D341Med (cell line): ENCODE measurements at places on chromosomes 5 and 9.

DNA sequence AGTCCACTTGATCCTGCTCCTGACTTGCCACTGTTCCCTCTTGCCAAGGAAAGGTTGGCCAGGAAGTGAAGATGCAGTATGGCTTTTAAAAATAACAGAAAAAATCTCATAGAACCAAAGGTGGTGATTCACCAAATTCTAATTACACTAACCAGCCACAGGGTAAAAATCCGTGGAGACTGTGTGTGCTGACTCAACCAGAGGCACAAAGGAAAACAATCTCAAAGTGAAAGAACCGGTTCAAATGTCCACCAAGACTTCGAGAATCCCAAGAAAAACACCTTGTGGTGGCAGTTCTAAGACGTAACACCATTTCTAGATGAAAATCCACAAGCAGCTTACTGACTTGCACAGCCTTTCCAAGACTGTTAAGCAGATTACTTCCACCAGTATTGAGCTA lies 279.1 kb downstream of the TLE1 start:
- DNase-seq, result peak; percentile 20

DNA sequence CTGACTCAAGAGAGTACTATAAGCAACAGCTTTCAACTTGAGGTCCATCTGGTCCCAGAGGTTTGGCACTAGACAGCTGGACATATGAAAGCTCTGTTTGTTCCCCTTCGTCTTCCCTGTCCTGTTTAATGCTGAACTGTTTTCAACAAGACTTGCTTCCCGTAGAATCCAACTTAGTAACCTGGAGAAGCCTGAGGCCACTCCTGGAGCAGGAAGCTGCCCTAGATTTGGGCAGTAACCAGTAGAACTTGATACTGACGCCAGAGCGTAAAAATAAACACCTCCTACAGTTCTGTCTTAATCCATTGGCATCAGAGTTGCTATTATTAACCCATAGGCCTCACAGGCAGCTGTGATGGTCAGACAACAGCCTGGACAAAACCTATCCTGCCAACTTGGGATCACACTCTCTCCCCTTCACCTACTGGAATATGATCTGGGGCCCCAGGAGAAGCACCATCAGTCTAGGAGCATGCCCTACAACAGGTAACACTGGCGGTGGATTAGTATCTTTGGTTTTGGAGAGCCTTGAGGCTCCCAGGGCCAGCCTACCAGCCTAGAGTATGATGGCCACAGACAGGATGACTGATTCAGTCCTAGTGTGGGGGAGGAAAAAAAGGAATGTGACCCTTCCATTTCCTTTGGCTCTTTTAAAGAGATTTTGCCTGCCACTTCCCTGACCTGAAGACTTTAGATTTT lies 29.2 kb downstream of the RUSC2 start:
- no peak for DNase-seq

DNA sequence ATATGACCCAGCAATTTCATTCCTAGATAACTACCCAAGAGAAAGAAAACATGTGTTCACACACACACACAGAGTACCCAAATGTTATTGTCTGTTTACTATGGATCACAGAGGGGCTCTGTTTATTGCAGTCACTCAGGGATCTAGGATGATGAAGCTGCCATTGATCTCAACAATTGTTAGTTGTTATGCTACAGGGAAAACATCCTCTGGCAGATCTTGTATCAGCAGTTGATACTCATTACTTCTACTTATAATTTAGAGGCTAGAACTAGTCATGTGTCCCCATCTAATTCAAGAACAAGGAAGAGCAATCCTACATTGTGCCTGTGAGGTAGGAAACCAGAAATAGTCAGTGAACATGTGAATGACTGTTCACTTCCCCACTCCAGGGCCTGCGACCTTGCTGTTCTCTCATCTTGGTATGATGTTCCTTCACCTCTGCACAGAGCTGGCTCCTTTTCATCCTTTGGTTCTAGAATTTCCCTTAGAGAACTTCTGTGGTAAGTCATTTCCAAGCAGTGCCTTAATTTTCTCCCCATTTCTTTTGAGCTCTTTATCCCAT lies 30.3 kb downstream of the NMUR2 start:
- no peak for DNase-seq

- no peak for DNase-seq
Observed at GRCh38 chr9:7223981-7224380, 466.2 kb downstream of the KDM4C start.

DNA sequence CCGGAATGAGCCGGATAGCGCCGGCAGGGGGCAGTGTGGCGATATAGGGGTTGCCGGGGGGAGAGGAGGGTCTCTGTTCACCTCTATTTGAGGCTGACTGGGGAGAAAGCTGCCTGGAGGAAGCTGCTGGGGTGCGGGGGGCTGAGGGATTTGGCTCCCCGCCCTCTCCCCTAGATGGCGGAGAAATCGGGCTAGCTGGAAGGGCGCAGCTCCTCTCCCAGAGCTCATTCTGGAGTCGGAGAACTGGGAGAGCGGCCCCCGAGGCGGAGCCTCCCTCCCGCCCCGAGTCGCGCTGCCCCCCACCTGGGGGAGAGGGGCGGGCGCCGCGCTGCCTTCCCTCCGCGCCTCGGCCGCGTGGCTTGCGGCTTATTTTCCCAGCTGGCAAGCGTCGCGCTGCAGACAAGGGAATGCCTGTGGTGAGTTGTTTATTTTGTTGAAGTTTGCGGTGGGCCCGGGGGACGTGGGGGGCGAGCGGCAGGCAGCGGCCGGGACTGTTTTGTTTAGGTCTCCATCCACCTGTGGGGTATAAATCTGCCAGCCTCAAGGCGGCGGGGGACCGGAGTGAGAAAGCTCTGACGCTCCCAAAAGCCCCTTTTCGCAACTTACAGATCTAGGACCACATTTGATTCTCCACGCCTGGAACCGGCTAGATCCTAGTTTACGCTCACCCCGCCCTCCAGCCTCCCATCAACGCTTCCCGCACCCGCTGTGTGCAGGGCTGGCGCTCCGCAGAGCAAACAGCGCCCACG lies 4.1 kb upstream of the RGMB start:
- DNase-seq, result peak; percentile 75

GRCh38 chr9:28699632-28700031 lies 1126.4 kb upstream of the C9orf72 start:
- DNase-seq, result no peak

- DNase-seq, result no peak
Observed at GRCh38 chr5:171776770-171777759, 8.6 kb upstream of the SMIM23 start.

GRCh38 chr5:131211669-131212068 lies 40.9 kb downstream of the LYRM7 start:
- DNase-seq, result no peak

DNA sequence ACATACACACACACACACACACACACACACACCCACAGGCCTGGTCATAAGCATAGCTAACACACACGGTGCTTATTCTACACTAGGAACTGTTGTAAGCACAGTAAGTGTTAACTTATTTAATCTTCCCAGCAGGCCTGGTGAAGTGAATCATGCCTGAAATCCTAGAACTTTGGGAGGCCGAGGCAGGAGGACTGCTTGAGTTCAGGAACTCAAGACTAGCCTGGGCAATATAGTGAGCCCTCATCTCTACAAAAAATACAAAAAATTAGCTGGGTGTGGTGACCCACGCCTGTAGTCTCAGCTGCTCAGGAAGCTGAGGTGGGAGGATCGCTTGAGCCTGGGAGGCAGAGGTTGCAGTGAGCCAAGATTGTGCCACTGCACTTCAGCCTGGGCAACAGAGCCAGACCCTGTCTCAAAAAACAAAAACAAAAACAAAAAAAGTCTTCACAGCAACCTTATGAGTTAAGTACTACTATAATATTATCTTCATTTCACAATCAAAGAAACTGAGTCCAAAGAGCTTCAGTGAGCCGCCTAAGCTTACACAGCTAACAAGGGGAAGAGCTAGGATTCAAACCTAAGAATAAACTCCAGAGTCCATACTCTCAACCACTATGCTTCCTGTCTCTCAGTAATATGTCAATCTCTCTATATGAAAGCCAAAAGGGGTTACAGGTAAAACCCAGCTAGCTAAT lies 2.3 kb downstream of the MEGF9 start:
- DNase-seq, result no peak

DNA sequence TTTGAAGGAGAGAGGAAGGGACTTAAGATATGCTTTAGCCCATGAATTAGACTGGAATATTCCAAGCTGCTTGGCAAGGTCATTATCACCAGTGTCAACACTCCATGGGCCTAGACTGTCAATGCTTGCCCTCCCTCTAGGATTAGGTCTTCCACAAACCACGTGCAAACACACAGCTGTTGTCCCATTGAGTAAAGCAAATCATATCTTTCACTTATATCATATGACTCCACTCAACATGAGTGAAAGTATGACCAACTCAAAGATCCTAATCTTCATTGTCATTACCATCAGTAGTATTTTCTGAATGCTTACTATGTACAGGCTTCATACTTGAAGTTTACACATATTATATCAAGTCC lies 57.0 kb upstream of the GRAMD2B start:
- DNase-seq, result no peak

- DNase-seq, result no peak
Observed at GRCh38 chr5:135689506-135689905, 110.7 kb upstream of the CXCL14 start.

DNA sequence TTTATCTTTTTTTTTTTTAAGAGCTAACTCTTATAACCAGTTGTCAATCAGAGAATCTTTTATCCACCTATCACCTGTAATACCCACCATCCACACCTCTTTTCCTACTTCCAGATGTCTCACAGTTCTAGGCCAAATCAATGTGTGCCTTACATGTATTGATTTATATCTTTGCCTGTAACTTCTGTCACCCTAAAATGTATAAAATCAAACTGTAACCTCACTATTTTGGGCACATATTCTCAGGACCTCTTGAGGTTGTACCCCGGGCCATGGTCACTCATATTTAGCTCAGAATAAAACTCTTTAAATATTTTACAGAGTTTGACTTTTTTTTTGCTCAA lies 404.7 kb upstream of the RORB start:
- DNase-seq, result no peak

GRCh38 chr9:125747765-125748445 lies 732 bp downstream of the PBX3 start:
- peak; percentile 48 for DNase-seq

DNA sequence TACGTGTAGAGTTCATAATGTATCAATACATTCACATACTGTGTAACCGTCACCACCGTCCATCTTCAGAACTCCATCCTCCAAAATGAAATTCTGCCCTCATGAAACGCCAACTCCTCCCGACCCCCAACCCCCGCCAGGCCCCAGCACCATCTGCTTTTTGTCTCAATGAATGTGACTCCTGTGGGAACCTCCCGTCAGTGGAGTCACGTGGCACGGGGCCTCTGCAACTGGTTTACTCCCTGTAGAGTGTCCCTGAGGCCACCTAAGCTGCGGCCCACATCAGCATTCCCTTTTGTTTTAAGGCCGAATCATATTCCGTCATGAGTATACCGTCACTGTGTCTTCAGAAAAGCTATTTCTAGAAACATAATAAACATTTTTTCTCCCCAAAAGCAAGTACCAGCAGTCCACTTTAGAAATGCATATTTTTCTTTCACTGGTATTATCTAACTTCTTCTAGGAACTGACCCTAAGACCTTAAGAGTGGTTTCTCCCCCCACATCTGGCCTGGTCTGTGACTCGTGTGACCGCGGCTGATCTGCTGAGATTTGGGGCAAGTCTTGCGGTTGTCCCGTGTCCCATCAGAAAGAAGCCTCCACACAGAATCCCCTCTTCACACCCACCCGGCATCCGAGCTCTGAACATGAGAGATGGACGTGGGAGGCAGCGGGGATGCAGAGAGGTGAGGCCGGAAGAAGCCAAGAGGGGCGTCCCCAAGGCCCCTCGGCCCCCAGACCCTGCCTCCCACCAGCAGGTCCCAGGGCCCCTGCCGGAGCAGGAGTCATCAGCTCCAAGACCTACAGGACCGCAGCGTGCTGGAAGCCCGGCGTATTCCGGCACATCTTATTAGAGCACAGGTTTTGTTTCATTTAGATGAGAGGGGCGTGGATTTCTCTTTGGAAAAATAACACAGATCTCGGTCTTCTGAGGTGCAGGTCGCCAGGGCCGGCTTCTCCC lies 38.3 kb downstream of the SLC6A3 start:
- no peak for DNase-seq

- DNase-seq, result no peak
Observed at GRCh38 chr5:4991925-4992324, 148.2 kb upstream of the ADAMTS16 start.

DNA sequence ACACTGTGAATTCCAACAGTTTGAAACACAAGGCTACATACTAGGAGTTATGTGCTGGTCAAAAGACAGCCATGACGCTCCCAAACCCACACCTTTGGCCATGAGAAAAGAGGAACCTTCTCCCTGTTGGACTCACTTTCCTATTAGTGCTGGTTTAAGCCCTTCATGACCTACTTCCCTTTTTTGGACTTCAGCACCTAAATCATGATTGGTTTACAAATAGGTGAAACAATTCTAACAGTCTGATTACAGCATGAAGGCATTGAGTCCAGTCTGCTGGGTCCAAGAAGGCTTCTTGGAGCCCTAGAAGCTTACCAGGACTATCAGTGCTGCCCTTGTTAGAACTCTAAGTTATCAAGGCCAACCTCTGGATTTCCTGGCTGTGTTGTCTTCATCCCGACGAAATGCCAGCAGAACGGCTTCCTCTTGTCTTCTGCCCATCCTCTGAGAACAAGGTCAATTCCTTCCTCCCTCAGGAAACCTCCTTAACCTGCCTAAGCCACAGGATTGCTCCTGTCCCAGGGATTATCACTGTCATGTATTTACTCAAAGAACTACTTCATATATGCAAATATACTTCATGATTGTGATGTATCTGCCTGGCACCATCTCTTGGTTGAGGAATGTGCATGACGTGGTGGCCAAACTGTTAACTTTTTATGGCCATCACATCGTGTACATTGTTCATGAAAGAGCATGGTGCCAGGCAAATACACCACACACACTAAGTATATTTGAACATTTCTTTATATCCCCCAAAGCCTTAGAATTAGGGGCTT lies 83.6 kb downstream of the ANKH start:
- DNase-seq, result no peak

GRCh38 chr5:113152380-113152740 lies 175.8 kb downstream of the DCP2 start:
- DNase-seq, result no peak

DNA sequence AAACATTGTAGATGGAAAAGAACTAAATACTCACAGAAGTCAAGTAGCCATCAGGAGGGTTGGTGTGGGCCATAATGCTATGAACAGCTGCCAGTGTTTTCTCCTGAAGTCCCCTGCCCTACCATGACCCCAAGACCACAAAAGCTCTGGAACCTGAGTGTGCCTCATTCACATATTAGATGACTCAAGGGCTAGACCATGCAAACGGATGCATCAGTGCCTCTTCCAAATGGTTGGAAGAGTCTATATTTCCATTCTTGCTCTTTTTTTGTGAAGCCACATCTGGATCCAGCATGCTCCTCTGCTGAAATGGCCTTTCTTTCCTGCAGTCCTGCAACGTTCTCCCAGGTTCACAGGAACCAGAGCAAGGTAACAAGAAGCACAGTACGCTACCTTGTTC lies 136.6 kb upstream of the EPB41L4A start:
- no peak for DNase-seq

GRCh38 chr9:77534376-77535057 lies 113.6 kb downstream of the GNA14 start:
- DNase-seq, result no peak

- DNase-seq, result no peak
Observed at GRCh38 chr5:158466191-158466590, 607.2 kb upstream of the CLINT1 start.
